ENCODE measurements at places on chromosomes 16 and 17.

GRCh38 chr17:64628641-64629040 lies 33.5 kb downstream of the SMURF2 start:
- no peak for DNase-seq

- DNase-seq: no peak
Observed at GRCh38 chr16:29007730-29008593, 23.1 kb downstream of the LAT start.

- DNase-seq: no peak
Observed at GRCh38 chr16:88464447-88465318, 11.6 kb downstream of the ZFPM1 start.

DNA sequence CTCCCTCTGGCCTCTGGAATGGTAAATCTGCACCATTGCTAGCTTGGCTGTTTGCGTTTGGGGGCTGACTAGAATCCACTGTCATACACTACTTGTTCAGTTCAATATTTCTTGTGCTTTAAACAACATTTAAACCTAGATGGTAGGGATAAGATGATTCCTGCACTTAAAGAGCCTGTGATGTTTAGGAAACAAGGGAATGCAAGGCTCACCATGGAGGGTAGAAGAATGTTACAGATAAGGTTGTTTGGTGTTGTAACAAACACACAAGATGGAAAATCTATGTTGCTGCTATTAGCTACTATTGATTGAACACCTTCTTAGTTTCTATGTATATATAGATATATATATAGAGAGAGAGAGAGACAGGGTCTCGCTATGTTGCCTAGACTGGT lies 31.4 kb downstream of the YPEL2 start:
- DNase-seq: no peak

- no peak for DNase-seq
Observed at GRCh38 chr16:303760-304505, 21.0 kb downstream of the PDIA2 start.

Data from NCI-H1417 treated with DMSO at 0.1 percent for 48 hours (cell line).